Fibroblast of upper back skin (primary cell): ENCODE measurements at places on chromosomes 12 and 14.

DNA sequence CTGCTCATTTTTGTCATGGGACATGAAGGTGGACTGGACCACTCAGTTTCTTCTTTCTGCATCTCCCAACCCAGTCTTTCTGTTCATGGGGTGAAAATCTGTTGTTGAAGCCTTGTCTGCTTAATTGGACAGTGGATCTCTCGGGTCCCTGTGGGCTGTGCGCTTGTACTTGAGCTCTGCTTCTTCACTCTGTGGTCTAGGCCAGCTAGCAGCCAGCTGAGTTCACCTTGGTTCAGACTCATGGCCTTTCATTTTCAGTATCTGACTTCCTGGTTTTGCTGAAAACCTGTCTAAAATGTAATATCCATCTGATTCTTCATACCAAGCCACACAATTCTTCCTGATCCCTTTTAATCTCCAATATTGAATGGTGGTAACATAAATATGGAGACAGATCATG, 117.2 kb downstream of the LRRK2 start:
- no peak for DNase-seq

- DNase-seq: peak; percentile 88
Observed at GRCh38 chr14:59474172-59474571, 9.0 kb upstream of the GPR135 start.

DNA sequence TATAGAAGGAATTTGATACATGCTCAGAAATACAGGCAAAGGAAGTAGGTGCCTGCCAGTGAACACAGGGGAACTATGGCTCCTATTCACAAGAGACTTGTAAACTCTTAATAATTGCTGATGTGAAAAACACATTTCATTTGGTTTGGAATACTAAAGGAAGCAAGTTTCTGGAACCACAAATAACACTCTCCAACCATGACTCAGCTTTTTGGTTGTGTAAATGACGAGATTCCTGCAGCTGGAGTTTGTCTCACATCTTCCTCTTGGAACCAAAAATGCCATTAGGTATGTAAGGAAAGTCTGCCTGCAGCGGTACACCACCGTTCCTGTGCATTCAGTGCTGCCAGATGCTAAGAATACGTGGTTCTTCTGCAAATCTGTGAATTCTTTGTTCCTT, 4.5 kb upstream of the OR11H6 start:
- DNase-seq: no peak

DNA sequence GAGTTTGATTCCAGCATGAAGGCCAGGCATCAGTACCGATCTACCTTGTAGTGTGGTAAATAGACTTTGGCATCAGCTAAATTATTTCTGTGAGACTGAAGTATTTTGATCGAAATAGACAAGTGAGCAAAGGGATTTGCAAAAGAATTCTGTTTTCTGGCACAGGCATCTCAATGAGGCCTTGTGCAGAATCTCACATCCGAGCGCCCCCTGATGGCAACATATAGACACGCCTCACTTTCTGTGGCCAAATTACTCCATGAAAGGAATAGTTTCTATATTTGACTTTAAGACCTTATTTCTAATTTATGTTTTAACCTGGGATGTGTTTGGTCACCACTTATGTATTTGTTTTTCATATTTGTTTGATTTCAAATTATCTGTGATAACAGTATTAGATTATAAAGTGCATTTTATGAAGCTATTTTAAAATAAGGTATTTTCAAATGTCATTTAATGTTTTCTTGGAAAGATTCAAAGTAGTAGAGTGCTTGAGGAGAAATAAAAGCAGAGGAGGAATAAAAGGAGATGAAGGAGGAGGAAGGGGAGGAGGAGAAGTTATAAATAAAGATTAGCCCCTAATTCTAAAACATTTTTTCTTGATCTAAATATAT, 731.9 kb downstream of the NRXN3 start:
- DNase-seq: peak; percentile 46

DNA sequence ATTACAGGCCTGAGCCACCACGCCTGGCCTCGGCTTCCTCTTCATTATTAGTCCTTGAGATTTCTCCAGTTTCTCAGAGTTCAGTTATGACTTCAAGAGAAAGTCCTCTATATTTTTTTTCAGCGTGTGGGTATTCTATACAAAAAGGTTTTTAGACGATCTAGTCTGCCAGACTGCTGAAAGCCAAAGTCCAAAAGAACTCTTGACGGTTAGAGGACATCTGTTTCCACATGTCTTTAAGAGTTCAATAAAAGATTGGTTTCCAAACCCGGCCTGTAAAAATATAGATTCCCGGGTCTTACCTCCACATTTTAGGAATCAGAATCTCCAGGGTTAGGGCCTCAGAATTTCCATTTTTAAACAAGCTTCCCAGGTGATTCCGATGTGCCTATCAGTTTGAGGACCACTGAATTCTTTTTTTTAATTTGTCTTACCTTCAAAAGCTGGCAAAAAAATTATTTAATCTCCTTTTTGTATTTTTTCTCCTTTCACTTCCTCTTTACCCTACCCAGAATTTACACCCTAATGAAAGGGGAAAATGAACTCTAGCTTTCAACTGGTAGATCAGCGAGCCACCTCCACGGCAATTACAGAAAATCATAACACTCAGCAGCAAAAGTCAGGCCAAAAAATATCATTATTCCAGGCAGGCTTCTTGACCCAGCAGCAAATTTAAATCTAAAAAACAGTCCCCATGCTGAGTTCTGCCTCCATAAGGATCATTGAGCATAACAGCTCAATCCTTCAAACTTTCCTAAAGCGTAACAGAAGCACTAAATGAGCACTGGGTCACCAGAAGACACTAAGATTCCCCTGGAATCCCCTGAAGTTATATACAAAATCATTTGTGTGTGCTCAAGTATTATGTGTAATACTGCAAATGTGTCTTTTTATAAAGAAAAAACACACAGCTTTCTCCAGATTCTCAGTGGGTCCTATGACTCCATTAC, 8.7 kb downstream of the NT5DC3 start:
- no peak for DNase-seq

DNA sequence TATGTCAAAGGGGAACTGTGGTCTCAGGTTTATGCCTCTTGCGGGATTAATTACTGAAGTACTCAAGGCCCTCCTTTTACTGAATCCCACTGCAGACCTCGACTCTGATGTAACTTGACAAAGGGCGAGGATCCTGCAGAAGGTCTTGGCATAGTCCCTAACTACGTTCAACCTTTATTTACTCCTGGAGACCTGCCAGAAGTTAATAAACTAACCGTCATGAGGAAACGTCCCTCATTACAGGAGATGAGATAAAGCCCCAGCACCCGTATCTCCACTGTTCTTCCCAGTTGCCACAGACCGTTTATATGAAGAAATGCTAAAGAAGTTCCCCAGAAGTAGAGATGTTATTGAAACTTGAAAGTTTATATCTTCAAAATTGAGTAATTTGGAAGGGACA, 190.9 kb downstream of the ETV6 start:
- DNase-seq: no peak

DNA sequence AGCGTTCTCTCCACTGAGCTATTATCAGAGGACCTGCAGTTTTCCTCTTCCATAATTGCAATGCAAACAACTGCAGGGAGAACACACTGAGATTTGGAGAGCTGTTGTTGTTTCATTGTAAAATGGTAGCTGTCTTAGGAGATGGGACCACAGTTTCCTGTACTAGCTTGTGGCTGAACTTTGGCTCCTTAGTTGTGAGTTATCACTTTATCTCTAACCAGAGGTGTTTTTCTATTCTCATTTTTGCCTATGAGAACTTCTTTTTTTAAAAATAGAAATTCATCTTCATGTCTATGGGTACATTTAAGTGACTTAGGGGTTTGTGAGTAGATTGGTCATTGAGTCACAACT, 216.5 kb downstream of the SLC38A4 start:
- DNase-seq: no peak

GRCh38 chr14:73833034-73833433, 18.6 kb upstream of the PTGR2 start:
- peak; percentile 39 for DNase-seq

- peak; percentile 56 for DNase-seq
Observed at GRCh38 chr12:76032043-76032981, 736 bp upstream of the PHLDA1 start.

DNA sequence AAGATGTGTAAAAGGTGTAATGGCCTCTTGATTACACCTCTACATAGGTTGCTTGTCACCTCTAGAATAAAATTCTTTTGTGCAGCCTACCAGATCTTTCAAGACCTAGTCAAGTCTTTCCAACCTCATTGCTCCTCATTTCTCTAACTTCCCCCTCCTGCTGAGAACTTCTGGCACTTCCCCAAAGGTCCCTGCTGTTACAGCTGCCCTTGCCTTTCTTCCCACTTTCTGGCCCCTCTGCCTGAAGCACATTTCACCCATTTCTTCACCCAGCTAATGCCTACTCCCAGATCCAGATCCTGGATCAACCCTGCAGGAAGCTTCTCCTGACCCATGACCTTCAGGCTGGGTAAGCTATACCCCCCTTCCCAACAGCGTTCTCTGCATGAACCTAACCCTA, 1.5 kb downstream of the TSHR start:
- DNase-seq: no peak

DNA sequence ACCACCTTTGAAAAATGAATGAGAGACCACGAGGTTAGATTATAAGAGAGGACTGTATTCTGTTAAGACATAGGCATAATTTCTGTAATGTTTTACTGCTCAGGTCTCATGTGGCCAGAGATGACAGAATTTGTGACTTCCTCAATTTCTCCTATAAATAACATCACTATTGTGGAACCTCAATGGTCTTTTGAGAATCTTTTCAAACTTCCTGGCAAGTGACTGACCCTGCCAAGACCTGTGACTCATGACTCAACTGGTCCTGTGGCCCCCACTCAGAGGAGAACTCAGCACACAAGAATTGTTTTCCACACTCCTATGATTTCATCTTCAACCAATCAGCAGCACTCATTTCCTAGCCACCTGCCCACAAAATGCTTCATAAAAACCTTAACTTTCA, 508.2 kb upstream of the ATP2B1 start:
- peak; percentile 43 for DNase-seq

- no peak for DNase-seq
Observed at GRCh38 chr12:96687719-96688118, 198.3 kb downstream of the CFAP54 start.

GRCh38 chr12:87603727-87604126, 425.5 kb downstream of the C12orf50 start:
- DNase-seq: peak; percentile 42

DNA sequence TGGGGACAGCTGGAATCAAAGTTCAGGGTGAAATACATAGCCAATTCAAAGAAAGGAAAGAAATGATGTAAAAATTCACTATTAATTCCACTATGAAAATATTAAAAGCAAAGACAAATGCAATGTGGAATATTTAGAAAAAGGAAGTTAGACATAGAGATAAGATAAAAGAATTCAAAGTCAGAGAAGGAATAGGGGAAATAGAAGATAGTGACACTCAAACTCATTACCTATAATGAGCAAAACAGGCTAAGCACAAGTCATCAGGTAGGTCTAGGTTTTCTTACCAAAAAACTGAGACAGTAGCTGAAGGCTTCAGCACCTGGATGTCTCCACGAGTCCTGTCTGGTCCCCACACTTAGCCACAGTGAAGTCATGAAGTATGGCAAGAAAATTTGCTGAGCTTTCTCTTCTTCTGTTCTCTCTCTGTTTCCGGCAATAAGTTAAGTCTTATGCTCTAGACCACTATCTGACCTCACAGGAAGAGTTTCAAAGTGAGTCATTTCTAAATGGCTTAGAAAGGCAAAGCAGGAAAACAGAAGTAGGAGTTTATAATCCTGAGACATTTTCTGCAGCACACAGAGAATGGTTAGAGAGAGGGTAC, at the start of gene C3AR1:
C3AR1 (minus strand) TSS at position 369 of the 604 bp plus-strand sequence. CDS start 6,174 bp downstream, outside the sequence.
- peak; percentile 64 for DNase-seq

DNA sequence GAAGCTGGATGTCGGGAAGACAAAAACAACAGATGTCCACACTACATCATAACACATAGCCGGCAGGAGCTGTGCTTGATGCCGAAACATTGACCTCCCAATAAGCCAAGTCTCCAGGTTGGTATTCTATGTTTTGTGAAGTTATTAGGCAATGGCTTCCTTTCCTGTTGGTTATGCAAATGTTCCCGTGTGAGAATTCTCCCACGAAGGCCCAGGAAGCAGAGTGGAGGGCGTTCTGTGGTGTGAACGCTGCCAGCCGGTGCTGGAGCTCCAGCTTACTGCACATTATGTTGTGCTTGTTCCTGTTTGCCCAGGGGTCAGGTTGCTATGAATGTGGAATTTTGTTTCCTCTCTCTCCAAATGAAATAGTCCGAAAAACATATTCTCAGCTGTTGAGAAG, 156.4 kb upstream of the HMGA2 start:
- no peak for DNase-seq

DNA sequence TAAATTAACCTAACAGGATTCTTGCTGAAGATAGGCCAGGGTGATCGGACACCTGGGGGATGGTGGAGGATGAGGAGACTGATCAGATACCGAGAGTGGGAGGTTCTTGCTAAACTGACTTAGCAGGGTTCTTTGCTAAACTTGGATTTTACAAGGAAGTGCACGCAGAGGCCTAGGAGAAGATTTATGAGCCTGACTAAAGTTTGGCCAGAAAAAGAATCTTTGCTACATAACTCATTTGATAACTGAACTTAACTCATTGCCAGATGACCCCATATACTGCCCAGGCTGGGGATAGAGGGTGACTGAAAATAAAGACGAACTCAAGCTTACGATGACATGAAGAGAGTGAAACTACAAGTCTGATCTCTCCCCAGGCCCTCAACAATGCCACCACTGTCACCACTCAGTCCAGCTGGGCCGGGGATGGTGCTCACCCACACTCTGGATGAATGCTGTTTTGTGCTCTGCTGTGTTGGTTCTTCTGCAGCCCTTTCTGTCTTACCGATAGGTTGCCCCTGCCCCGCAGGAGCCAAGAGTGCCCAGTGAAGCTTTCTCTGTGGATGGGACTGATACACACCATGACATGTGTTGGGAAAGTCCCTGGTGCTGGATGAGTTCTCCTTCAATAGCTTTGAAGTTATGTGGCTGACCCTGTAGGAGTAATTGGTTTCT, 29.0 kb downstream of the PPFIBP1 start:
- DNase-seq: no peak

DNA sequence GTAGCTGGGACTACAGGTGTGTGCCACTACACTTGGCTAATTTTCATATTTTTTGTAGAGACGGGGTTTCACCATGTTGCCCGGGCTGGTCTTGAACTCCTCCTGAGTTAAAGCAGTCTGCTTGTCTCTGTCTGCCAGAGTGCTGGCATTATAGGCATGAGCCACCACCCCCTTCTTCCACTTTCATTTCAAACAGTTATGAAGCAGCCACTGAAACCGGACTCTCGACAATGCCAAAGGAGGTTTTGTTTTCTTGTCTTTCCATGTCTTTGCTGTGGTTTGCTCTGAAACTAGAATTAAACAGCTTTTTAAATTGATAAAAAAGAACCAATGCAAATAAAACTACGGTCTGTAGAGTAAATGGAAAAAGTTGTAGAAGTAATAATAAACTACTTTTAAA, 30.4 kb downstream of the RAP1B start:
- DNase-seq: no peak

GRCh38 chr14:94646481-94646880, 34.3 kb downstream of the SERPINA3 start:
- peak; percentile 35 for DNase-seq

DNA sequence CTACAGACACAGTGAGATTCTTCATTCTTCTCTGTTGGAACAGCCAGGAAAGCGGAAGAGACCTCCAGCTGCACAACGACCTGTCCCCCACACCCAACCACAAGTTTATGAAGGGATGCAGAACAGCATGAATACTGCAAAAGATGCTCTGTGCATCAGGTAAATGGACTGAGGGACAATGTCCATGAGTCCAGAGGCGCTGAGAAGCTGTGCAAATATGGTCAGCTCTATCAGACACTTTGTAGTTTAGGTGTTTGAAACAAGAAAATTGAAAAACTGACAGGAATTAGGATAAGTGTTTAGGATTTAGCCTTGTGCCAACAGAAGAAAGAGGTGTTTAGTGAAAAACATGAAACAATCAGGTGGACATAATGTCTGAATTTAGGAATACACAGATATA, 33.1 kb upstream of the PZP start:
- no peak for DNase-seq

- peak; percentile 44 for DNase-seq
Observed at GRCh38 chr14:21070610-21071224, 613 bp downstream of the ARHGEF40 start.
